ENCODE measurements at places on chromosomes 12 and 14.

DNA sequence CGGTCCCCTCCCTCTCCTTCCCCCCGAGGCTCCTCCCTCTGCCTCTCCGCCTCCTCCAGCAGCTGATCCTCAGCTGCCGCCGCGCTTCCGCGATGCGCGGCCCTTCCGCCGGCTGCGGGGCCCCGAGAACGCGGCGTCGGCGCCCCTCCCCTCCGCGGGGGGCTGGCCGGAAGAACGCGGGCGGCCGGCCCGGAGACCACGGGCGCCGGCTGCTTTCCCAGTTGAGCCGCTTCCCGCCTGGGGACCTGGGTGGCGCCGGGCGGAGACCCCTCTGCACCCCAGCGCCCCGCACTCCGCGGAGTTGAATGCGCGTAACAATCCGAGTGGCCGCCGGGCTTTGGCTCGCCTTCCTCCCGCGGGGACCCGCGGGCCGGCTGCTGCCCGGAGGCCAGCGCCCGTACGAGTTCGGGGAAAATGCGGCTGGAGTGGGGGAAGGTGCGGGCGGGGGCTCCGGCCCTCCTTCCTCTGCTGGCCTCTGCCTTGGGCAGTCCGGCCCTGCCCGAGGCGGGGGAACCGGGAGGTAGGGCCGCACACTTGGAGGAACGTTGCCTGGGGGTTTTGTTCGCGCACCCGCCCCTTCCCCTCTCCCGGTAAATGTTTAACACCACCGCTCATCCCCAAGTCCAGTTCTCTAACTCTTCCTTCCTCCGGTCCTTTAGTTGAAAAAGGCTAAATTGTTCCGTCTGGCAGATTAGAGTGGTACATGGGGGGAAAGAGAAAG is 393 bp upstream of the DCAF5 start:
- peaks cover 24% of the 10 kb centered on the region for H3K36me3 ChIP-seq
- H3K27ac ChIP-seq: peak overlapping the region; percentile 73
- peaks cover 27% of the 10 kb centered on the region for H3K4me1 ChIP-seq
- DNase-seq: no peak

DNA sequence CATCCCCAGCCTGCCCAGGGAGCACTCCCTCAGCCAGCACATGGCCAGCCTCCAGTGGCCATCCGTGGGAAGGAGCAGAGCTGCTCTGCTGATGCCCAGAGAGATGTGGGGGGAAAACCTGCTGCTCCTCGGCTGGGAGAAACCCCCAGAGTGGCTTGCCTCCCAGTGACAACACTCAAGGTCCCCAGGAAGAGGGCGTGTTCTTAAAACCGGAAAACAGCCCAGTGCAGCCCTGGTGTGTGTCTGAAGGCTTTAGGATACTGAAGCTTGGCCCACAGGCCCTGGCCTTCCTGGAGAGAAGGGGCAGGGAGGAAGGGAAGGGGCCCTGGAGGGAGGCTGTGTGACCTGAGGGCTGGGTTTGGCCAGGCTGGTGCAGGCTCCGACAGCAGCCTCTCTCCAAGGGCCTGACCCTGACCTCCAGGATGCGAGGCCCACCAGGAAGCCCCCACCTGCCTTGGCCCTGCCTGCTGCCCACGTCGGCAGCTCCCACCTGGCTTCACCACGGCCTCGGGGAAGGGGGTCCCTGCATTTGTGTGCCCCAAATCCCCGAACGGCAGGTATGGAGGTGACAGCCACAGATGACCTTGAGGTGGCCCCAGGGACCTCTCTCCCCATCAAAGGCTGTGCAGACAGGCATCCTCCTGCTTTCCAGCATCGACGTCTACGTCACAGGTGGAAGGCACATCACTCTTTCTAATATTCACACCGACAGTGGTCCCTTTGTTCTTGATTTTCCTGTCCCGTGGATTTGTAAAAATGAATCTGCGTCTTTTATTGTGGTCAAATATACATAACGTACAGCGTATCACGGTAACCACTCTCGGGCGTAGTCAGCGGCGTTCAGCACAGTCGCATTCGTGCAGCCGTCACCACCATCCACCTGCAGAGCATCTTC is 190.0 kb upstream of the C14orf180 start:
- H3K4me3 ChIP-seq: peak overlapping the region; percentile 47
- H3K4me1 ChIP-seq: peaks cover 35% of the 10 kb centered on the region
- DNase-seq: peak; percentile 19
- H3K27me3 ChIP-seq: no peaks in the 10 kb centered on the region

DNA sequence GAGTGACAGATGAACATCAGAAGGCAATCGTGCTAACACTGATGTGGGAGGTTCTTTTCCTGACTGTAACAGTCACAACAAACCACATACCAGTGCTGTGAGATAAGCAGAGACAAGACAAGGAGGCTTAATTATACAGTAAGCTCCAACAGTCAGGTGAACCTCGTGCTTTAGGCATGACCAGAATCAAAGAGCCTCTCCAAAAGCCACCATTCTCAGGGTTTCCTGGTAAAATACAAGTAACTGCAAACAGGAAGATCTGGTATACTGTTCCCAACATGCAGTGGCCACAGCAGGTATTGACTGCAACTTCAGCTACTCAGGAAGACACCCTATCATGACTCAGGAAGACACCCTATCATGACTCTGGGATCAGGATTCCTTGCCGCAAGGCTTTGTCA is 47.3 kb upstream of the GTF2A1 start:
- no peaks in the 10 kb centered on the region for H3K4me1 ChIP-seq
- no peak overlapping the region for H3K27ac ChIP-seq
- peaks cover 22% of the 10 kb centered on the region for H3K27me3 ChIP-seq
- no peak overlapping the region for H3K4me3 ChIP-seq
- no peaks in the 10 kb centered on the region for H3K36me3 ChIP-seq
- no peak for DNase-seq

GRCh38 chr14:97776890-97777558 is 979.8 kb downstream of the VRK1 start:
- H3K27ac ChIP-seq: no peak overlapping the region
- H3K36me3 ChIP-seq: peaks cover 10% of the 10 kb centered on the region
- DNase-seq: no peak

GRCh38 chr12:113247123-113248050 is 26.1 kb downstream of the TPCN1 start:
- H3K4me3 ChIP-seq: no peak overlapping the region
- no peaks in the 10 kb centered on the region for H3K27me3 ChIP-seq
- no peak for DNase-seq
- H3K27ac ChIP-seq: no peak overlapping the region
- no peaks in the 10 kb centered on the region for H3K4me1 ChIP-seq

- no peaks in the 10 kb centered on the region for H3K4me1 ChIP-seq
- peaks cover 34% of the 10 kb centered on the region for H3K27me3 ChIP-seq
- H3K36me3 ChIP-seq: no peaks in the 10 kb centered on the region
- no peak for DNase-seq
- no peak overlapping the region for H3K4me3 ChIP-seq
- no peak overlapping the region for H3K27ac ChIP-seq
Observed at GRCh38 chr14:101458741-101459550, 102.3 kb upstream of the DIO3 start.

GRCh38 chr12:1350055-1350933 is 244.1 kb downstream of the FBXL14 start:
- H3K27me3 ChIP-seq: no peaks in the 10 kb centered on the region
- no peak for DNase-seq
- peaks cover 1% of the 10 kb centered on the region for H3K36me3 ChIP-seq
- H3K4me3 ChIP-seq: no peak overlapping the region

DNA sequence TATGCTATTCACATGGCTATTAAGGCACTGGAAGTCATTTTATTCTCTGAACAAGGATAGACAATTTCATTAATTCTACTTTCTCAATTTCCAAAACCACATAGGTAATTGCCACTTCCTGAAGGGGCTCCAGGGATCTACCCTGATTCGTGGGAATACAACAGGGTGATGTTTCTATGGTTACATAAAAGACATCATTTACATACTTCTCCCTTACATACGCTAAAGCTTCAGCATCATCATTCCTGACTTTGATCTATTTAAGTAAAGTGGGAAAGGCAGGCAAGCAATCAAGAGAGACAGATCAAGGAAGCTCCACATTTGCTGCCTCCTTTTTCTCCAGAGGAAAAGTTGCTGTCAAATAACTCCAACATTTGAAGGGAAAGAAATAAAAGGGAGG is 118.8 kb upstream of the SINHCAF start:
- no peak for DNase-seq
- no peaks in the 10 kb centered on the region for H3K4me1 ChIP-seq
- H3K27ac ChIP-seq: no peak overlapping the region
- no peak overlapping the region for H3K4me3 ChIP-seq
- H3K27me3 ChIP-seq: peaks cover 9% of the 10 kb centered on the region
- no peaks in the 10 kb centered on the region for H3K36me3 ChIP-seq

- DNase-seq: no peak
- H3K4me3 ChIP-seq: no peak overlapping the region
- no peak overlapping the region for H3K27ac ChIP-seq
Observed at GRCh38 chr12:45669792-45670191, 59.7 kb upstream of the ARID2 start.

- DNase-seq: no peak
- H3K27me3 ChIP-seq: peaks cover 33% of the 10 kb centered on the region
- H3K36me3 ChIP-seq: no peaks in the 10 kb centered on the region
- H3K27ac ChIP-seq: no peak overlapping the region
- no peak overlapping the region for H3K4me3 ChIP-seq
Observed at GRCh38 chr12:131425112-131426075, 285.5 kb upstream of the SFSWAP start.

DNA sequence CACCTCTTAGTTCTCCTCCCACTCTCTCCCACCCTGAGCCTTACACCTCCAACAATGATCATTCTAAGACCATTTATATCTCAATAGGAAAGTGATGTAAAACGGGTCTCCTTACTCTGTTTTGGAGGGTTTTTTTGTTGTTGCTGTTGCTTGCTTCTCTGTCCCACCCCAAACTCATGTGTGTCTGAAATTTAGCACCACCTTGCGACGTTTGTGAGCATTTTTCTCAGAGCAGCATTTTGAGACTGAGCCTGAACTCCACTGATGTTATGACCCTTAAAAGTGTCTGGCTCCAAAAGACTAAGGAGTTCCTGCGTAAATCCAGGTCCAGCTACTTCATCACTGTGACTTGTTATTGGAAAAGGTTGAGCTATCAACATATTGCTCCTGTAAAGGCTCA is 155.0 kb downstream of the DAD1 start:
- H3K4me3 ChIP-seq: no peak overlapping the region
- H3K27me3 ChIP-seq: no peaks in the 10 kb centered on the region
- DNase-seq: no peak

DNA sequence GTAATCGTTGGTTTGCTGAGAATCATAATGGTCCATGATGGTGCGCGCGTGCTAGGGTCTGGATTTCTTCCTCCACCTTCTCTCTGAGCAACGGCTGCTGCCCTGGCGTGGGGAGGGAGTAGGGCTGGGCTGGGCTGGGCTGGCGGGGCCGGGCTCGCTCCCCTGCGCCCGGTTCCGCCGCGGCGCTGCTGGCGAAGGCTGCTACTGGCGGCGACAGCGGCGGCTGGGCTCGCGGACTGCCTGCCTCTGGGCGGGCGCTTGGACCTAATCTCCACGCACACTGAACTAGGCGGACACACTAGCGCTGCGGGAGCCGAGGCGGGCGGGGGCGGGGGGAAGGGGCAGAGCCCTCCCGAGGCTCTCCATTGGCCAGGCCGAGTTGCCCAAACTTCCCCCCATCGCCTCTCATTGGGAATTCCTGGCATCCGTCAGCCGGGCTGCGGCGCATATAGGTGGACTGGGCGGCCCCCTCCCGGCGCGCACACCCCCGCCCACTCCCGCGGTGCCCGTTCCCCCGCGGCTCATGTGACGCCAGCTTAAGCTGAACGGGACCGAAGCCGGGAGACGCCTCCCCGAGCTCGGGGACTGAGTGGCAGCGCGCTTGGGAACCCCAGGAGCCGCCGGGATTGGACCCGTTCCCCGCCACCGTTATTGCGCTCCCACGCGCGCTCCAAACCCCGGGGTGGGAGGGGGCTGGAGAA is at the start of gene ACTN1:
Gene ACTN1 (minus strand): TSS at position 282 of the 701 bp plus-strand sequence. CDS start 246 bp downstream, at position 36.
- H3K4me3 ChIP-seq: peak within 1 kb of the TSS; percentile 81
- peaks cover 23% of the 10 kb centered on the region for H3K4me1 ChIP-seq
- DNase-seq: no peak
- H3K36me3 ChIP-seq: peaks cover 10% of the 10 kb centered on the region
- H3K27ac ChIP-seq: no peak within 1 kb of the TSS

GRCh38 chr12:1453810-1454209 is 140.6 kb downstream of the FBXL14 start:
- H3K4me1 ChIP-seq: no peaks in the 10 kb centered on the region
- H3K36me3 ChIP-seq: peaks cover 3% of the 10 kb centered on the region
- no peak for DNase-seq

DNA sequence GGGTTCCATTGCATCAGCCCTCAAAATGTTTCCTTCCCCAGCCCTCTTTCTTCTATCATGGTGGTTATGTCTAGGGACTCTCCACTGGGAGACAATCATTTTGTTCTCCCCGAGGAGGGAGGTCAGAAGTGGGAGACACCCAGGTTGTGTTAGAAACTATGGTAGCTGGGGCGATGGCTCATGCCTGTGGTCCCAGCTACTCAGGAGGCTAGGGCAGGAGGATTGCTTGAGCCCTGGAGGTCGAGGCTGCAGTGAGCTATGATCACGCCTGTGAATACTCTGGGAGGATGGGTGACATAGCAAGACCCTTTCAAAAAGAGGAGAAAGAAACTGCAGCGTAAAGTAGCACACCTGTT is 13.0 kb upstream of the LRRC23 start:
- H3K4me3 ChIP-seq: peak overlapping the region; percentile 76
- peaks cover 7% of the 10 kb centered on the region for H3K4me1 ChIP-seq

GRCh38 chr12:49705479-49706134 is 1.6 kb downstream of the FMNL3 start:
- H3K27ac ChIP-seq: peak overlapping the region; percentile 89
- H3K27me3 ChIP-seq: peaks cover 2% of the 10 kb centered on the region
- no peak for DNase-seq
- H3K4me3 ChIP-seq: peak overlapping the region; percentile 92
- H3K36me3 ChIP-seq: peaks cover 5% of the 10 kb centered on the region

- H3K36me3 ChIP-seq: peaks cover 1% of the 10 kb centered on the region
Observed at GRCh38 chr14:53842938-53843337, 113.7 kb downstream of the BMP4 start.

GRCh38 chr12:7142056-7142644 is 12.0 kb downstream of the CLSTN3 start:
- H3K27me3 ChIP-seq: no peaks in the 10 kb centered on the region
- peak overlapping the region; percentile 30 for H3K27ac ChIP-seq
- DNase-seq: peak; percentile 26
- H3K36me3 ChIP-seq: peaks cover 23% of the 10 kb centered on the region
- H3K4me1 ChIP-seq: no peaks in the 10 kb centered on the region

GRCh38 chr12:114691763-114692185 is 7.8 kb upstream of the TBX3 start:
- H3K36me3 ChIP-seq: no peaks in the 10 kb centered on the region
- H3K4me1 ChIP-seq: no peaks in the 10 kb centered on the region

- H3K27me3 ChIP-seq: no peaks in the 10 kb centered on the region
- no peak for DNase-seq
- peaks cover 4% of the 10 kb centered on the region for H3K36me3 ChIP-seq
- no peaks in the 10 kb centered on the region for H3K4me1 ChIP-seq
- no peak overlapping the region for H3K4me3 ChIP-seq
Observed at GRCh38 chr14:66696326-66696725, 188.4 kb downstream of the GPHN start.

- no peak for DNase-seq
- peaks cover 11% of the 10 kb centered on the region for H3K36me3 ChIP-seq
- H3K4me3 ChIP-seq: no peak overlapping the region
- H3K27me3 ChIP-seq: no peaks in the 10 kb centered on the region
Observed at GRCh38 chr12:2895051-2895451, 4.4 kb downstream of the TULP3 start.

Data from central memory CD8-positive, alpha-beta T cell (primary cell).